Vagina (tissue), 2 donors: ENCODE measurements at places on chromosomes 13 and 19.

GRCh38 chr13:84118839-84119409, 236.7 kb upstream of the SLITRK1 start:
- no peak for DNase-seq

- peak; percentile 40 for DNase-seq
These were observed 20.9 kb downstream of the CCDC70 start for GRCh38 chr13:51882570-51883225.

GRCh38 chr13:81987159-81987558, 1646.2 kb upstream of the SPRY2 start:
- no peak for DNase-seq

- DNase-seq = no peak
These were observed 144.6 kb downstream of the NBEA start for GRCh38 chr13:35086667-35087066.

DNA sequence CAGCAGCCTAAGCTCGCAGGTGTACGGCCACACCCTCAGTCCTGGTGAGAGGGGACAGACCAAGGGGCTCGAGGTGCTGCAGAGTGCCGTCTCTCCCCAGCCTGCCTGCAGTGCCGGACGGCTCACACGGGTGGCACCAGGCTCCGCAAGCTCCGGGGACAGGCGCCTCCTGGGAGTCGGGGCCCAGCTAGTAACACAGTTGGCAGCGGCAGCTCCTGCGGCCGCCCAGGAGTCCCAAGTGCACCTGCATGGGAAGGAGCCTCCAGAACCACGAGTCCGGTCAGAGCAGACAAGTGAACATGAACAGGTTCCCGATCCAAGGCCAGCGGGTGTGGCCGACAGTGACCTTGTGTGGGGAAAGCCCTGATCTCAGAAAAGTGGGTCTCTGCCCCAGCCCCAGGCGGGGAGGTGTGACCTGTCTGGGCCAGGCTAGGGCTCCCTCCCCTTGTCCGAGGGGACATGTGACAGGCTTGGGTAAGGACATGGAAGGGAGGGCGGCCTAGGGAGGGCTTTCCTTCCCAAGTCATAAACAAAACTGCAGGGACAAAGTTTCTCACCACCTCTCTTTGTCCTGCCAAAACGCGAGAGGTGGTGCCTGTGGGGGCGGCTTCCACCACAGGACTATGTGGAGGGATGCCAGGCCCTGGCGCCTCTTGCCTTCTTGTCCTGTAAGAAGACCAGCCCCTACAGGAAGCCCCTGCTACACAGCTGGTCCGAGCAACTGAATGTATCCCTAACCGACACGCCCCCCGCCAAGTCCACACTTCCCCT, 46.5 kb downstream of the MLLT1 start:
- DNase-seq = no peak

DNA sequence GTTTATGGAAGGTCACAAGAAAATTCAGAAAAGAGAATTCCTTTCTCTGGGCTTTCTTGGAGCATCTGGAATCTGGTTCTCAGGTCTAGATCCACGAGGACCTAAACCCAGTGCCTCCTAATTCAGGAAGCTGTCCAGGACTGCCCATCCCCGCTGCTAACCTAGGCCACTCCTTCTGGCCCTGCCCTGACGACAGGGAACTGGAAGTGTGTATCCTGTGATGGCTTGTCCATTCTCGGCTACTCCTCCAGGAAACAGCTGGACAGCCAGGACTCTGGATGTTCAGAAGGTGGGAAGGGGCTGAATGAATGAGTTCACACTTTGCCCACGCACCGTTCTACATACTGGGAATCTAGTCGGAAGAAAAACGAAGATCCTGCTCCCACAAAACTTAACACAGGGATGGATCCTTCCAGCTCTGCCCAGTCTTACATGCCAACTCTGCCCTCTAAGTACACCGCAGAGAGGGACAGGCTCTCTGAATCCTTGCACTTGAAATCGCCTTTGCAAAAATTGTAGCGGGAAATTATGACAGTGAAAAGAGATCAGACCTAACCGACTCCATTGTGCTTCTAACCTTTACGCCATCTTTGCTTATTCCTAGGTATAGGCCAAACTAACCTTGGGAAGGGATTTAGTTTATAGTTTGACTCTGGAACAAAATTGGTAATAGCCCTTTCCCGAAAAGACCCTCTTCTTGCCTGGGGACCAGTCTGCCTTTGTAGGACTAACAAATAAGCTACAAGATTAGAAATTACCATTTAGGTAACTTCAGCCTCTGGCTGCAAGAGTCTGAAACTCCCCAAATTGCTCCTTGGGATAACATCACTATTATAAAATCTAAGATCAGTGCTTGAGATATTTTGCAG, 1.8 kb downstream of the LSM4 start:
- no peak for DNase-seq

DNA sequence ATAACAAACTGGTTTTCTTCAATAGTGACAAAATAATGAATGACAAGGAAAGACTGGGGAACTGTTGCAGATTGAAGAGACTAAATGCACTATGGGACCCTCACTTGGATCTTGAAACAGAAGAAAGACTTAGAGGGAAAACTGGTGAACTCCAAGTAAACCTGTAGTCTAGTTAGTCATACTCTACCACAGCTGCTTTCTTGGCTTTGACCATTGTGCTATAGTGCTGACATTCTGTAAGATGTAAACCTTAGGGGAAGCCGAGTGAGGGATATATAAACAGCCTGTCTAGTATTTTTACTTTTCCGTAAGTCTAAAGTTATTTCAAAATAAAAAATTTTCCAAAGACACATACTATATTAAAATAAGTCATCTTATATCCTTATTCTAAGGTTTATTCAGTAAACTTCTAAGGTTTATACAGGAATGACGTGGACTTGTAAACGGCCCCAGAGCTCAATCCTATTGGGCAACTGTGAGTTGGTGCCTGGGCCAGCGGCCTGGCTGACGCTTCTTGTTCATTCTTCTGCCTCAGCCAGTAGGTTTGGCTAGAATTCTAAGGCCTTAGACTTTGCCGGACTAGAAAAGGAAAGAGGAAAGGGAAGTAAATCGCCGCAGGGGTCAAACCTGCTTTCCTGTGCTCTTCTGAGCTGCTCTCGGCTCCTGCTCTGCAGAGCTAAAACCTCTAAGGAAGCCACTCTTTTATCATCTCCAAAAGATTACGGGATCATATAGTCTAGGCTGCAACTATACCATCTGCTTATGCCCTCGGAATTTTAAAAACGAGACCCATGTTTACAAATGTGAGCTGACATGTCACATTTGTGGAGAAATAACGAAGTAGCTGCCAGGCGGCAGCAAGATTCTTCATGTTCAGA, 33.6 kb upstream of the UBE2L5 start:
- no peak for DNase-seq

DNA sequence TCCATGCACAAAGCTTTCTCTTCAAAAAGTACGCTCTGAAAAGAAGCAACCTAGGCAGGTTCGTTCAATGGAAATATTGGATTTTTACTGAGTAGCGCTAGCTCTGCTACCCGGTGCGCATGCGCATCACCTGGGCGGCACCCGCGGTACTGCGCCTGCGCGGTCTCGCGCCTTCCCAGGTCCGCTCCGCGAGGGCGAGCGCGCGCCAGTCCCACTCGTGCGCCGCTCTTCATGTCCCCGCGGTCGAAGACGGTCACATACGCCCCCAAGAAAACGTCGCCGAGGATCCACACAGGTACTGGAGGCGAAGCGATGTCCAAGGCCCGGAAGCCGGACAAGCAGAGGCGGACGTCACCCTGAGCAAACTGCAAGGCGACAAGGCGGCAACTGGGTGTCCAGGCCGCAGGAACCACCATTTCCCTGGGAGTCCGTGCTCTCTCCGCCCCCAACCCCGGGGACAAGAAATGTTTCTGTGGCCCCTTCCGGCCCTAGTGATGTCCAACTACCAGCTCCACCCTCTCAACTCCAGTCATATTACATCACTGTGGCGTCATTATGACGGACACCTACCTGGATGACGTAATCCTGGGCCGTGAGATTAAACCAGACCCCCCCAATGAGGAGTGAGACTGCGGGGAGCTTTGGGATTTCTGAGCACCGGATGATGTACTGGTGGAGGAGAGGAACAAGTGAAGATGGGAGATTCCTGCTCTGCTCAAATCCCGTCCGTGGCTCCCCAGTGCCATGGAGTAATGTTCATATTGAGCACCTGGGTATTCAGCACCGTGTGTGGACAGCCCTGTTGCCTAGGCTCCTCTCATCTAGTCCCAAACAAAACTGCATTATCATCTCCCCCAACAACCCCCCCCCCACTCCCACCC, 4.8 kb upstream of the KCNC3 start:
- DNase-seq = no peak

DNA sequence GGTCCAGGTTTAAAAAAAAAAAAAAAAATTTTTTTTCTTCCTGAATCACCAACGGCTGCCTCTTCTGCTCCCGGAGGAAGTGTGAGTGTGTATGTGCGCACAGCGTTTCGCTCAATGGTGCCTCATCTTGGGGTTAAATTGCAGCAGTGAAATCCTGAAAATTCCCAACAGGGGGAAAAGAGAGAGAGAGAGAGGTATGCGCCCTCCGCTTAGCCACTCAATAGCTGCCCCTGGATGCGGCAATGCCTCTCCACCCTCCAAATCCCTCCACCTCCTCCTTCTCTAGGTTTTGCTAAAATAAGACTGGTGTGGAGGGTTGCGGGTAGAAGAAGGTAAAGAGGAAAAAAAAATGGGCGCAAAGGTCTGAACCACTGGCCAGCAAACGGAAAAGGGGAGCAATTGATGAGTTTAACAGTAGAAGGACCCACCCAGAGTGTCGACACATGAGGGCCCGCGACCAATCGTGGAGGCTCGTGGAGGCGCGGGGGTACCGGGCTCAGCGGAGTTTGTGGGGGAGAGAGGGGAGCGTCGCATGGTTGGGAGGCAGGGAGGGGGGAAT, 853 bp upstream of the CACNA1A start:
- DNase-seq = no peak

GRCh38 chr13:101452519-101453485, at the start of gene ITGBL1:
Gene ITGBL1 (plus strand): TSS chr13:101452675. CDS start chr13:101452834, 159 bp downstream.
- DNase-seq = no peak

- peak; percentile 40 for DNase-seq
These were observed 150.8 kb downstream of the B3GLCT start for GRCh38 chr13:31350560-31350959.

GRCh38 chr13:112324116-112324515, 52.0 kb upstream of the SPACA7 start:
- DNase-seq = no peak

GRCh38 chr13:100502446-100502845, 86.1 kb downstream of the GGACT start:
- no peak for DNase-seq

GRCh38 chr19:51749979-51750378, 1.7 kb downstream of the FPR1 start:
- DNase-seq = no peak

GRCh38 chr13:41458761-41459431, 1.5 kb downstream of the RGCC start:
- no peak for DNase-seq

GRCh38 chr13:98364647-98365046, 187.6 kb upstream of the RNF113B start:
- no peak for DNase-seq

DNA sequence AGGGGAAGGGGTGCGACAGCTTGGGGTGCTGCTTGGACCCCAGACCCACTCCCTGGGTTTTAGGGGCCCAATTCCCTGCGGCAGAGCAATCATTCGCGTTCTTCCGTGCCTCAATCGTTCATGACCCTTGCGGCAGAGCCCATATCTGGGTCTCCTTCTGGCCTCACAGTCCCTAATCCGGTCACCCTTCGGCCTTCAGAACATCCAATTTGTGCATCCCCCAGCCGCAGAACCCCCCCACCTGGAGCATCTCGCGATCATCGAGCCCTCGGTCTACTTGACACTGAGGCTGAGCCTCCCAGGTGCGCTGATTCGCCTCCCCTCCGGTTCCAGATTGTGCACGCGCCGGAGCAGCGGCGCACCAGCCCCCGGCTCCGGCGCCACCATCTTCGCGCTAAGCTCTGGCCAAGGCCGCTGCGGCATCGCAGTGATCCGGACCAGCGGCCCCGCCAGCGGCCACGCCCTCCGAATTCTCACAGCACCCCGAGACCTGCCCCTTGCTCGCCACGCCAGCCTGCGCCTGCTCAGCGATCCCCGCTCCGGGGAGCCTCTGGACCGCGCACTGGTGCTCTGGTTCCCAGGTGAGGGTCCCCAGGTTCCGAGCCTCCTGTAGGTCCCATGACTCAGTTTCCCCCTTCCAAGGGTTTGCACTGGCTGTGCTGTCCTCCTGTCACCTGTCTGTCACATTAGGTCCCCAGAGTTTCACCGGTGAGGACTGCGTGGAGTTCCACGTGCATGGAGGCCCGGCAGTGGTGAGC, 501 bp downstream of the GTPBP3 start:
- no peak for DNase-seq

GRCh38 chr19:52724701-52725514, 9.9 kb downstream of the ZNF611 start:
- DNase-seq = no peak

- no peak for DNase-seq
These were observed 63.7 kb upstream of the TMTC4 start for GRCh38 chr13:100738176-100738855.

DNA sequence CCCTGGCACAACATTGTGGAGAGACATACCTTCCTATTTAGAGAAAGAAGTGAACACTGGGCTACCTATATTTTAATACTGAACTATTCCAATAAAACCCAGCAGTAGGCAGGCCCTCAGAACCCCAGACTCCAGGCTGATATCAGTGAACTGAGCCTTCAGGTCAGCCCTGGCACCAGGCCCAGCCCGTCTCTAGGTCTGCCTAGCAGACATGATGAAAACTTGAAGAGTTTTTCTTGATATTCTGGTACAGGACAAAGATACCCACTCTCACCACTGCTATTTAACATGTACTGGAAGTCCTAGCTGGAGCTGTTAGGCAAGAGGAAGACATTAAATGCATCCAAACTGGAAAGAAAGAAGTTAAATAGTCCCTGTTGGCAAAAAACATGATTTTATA, 396.6 kb upstream of the SPRY2 start:
- DNase-seq = no peak
